ENCODE measurements at places on chromosomes 6 and 20. TPM values are rescaled to one million over a fixed set of nuclear protein-coding genes. Genes with fewer than 3 reads are reported as not detected.

Gene CD109
- 0.49 TPM for total RNA-seq

Gene PLEKHG1
- total RNA-seq = 7.3 TPM

GRCh38 chr20:39117491-39117890 lies 155.3 kb downstream of the DHX35 start:
- DNase-seq = no peak
- H3K27me3 ChIP-seq = peaks cover 10% of the 10 kb centered on the region
- H3K36me3 ChIP-seq = no peaks in the 10 kb centered on the region
- no peak overlapping the region for H3K27ac ChIP-seq

DNA sequence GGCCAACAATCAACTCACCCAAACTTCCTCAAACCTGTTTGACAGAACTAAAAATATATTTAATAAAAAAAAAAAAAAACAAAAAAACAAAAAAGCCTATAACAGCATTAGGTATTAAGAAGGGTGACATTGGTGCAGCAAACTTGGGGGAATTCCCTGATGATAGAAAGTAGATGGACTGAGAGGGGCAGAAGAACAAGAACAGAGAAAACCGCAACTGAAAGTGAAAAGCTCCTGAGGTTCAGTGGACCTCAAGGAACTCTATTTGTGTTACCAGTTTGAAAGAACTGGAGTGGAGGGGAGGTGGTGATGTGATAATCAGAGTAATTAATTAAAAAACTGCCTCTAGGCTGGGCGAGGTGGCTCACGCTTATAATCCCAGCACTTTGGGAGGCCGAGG lies 53.8 kb downstream of the MACROD2 start:
- DNase-seq = no peak
- H3K4me1 ChIP-seq = no peaks in the 10 kb centered on the region
- H3K27me3 ChIP-seq = no peaks in the 10 kb centered on the region
- H3K27ac ChIP-seq = no peak overlapping the region

- no peaks in the 10 kb centered on the region for H3K36me3 ChIP-seq
- peaks cover 2% of the 10 kb centered on the region for H3K27me3 ChIP-seq
- H3K4me1 ChIP-seq = peaks cover 5% of the 10 kb centered on the region
Measured at GRCh38 chr6:154923199-154923869, 71.8 kb upstream of the TIAM2 start.

- no peaks in the 10 kb centered on the region for H3K4me1 ChIP-seq
- DNase-seq = no peak
- no peak overlapping the region for H3K27ac ChIP-seq
- H3K4me3 ChIP-seq = no peak overlapping the region
- no peaks in the 10 kb centered on the region for H3K27me3 ChIP-seq
- H3K36me3 ChIP-seq = no peaks in the 10 kb centered on the region
Measured at GRCh38 chr6:74070091-74070490, 374.1 kb downstream of the CD109 start.

- H3K4me3 ChIP-seq = no peak overlapping the region
- no peak for DNase-seq
- H3K27ac ChIP-seq = no peak overlapping the region
- peaks cover 5% of the 10 kb centered on the region for H3K36me3 ChIP-seq
- H3K4me1 ChIP-seq = no peaks in the 10 kb centered on the region
Measured at GRCh38 chr6:108502832-108503231, 57.9 kb upstream of the FOXO3 start.
